ENCODE measurements at places on chromosomes 7 and 10. TPM values are rescaled to one million over a fixed set of nuclear protein-coding genes. Genes with fewer than 3 reads are reported as not detected.
A peak's percentile ranks its signal among the peaks of the same experiment; 100 is the strongest.

GRCh38 chr10:113045147-113046055 is 95.4 kb downstream of the TCF7L2 start:
- peak; percentile 65 for DNase-seq

PGAM2 gene
- total RNA-seq: 4.1 TPM

DNA sequence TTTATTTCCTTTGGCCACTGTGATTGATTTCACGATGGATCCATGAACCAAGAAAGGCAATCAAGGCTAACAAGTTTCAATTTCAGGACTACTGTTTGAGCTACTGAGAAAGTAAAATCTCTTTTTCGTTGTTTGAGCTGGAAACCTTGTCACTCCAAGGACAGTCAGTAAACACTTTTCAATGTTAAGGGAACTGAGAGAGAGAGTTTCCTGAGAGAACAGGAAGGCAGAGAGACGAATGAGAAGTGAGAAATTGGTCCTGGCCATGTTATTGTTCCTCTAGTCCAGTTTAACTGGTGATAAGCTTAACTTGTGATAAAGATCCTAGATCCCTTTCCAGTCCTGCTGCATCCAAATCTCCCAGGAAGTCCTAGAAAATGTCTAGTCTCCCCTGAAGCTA is 909 bp upstream of the AKR1D1 start:
- no peak for DNase-seq

DNA sequence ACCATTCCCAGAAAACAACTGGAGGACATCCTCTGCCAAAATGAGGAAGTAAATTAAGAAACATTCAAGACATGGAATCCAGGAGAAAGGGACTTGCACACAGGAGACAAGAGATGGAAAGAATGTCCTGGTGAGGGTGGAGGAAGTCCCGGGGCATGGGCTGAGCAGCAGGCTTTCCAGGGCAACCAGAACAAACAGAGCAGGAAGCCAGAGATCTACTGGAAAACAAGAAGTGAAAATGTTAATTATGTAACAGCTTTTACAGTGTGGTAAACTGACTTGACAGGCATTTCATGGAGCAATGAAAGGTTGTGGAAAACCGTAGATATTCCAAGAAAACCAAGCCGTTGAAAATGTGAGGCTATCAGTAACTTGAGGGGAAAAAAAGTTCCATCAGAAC is 55.2 kb upstream of the ZNF746 start:
- no peak for DNase-seq

GRCh38 chr10:4568086-4568485 is 257.9 kb upstream of the AKR1E2 start:
- no peak for DNase-seq

GRCh38 chr7:23184709-23185359 is 3.0 kb downstream of the NUP42 start:
- no peak for DNase-seq

GRCh38 chr7:378551-379455 is 88.8 kb downstream of the FOXL3 start:
- DNase-seq: peak; percentile 47

- no peak for DNase-seq
Observed at GRCh38 chr7:78912781-78913180, 540.7 kb downstream of the MAGI2 start.

All from aorta (tissue), 5 donors.